SW480 (cell line): ENCODE measurements at places on chromosomes 3 and 15.
A peak's percentile ranks its signal among the peaks of the same experiment; 100 is the strongest.

- no peak for DNase-seq
Measured at GRCh38 chr3:187183210-187183862, 13.9 kb upstream of the RTP1 start.

DNA sequence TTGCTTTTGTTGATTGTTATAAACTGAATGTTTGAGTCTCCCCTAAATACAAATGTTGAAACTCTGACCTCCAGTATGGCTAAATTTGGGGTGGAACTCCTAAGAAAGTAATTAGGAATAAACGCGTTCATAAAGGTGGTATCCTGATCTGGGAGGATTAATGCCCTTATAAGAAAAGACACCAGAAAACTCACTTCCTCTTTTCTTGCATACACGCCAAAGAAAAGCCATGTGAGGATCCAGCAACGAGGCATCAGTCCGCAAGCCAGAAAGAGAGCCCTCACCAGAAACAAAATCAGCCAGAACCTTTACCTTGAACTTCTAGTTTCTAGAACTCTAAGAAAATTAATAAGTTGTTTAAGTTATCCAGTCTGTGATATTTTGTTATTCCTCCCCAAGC lies 37.4 kb upstream of the AZI2 start:
- DNase-seq: no peak

GRCh38 chr3:144822671-144823070 lies 851.0 kb downstream of the DIPK2A start:
- DNase-seq: no peak

DNA sequence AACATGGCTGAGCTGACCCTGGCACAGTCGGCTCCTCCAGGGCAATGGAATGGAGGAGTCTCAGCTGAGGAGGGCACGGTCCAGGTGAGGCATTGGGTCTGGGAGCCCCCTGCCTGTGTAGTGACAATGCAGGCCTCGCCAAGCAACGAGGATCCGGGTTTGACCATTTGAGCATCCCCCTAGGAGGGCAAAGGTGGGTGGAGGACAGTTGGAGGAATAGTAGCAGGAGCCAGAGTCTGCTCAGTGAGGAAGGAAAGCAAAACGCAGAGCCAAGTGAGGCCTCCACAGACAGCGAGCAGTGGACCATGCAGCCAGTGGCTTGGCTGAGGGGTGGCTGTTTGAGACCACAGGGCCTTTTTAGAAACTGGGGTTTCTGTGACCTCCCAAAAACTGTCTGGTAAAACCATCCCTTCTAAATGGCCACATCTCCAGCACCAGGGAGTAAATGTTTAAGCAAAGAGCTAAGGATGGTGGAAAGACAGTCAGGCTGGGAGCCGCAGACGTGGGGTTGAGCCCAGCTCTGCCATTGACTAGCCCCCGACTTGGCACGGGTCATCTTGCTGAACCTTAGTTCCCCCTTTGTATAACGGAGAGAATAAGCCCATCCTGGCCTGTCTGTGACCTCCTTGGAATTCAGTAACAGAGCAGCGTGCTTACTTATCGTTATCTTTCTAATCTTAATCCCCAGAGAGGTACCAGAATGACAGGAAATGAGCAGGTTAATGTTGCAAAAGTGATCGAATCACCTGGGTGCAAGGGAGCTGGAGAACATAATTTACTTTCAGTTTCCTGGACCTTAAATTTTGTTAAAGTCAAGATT lies 46.8 kb downstream of the CMTM6 start:
- DNase-seq: no peak

- no peak for DNase-seq
Measured at GRCh38 chr3:156456771-156457224, 98.1 kb downstream of the SSR3 start.

- DNase-seq: peak; percentile 44
Measured at GRCh38 chr15:41487802-41488201, 5.9 kb upstream of the ITPKA start.

GRCh38 chr3:64218329-64218728 lies 6.9 kb downstream of the PRICKLE2 start:
- DNase-seq: no peak

DNA sequence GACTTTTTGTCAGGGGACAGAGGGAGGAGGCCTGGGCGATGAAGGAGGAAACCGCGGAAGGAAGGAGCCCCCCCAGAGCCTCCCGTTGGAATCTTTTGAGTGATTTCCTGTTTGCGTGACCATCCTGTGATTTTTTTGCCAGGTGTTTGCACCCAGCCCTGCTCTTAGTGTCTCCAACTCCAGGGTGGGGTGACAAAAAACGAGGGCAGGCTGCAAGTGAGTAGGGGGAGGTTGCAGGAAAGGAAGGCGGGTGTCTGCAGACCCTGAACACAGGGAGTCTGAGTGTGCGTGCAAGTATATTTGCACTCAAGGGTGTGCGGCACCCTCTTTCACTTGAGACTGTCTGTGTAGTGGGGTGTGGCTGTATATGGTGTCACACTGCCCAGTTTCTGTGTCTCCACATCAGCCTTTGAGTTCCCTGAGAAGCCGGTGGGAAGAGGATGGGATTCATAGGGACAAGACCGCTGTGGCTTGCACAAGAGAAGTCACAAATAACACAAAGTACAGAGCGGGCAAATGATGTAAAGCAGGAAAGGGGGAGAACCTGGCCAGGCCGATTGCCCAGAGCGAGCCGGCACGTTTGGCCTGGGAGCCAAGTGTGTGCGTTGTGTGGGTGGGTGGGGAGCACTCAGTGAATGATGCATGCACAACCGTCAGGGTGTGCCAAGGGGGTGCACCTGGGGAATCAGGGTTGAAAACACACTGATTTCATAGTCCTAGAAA lies 6.6 kb downstream of the ISLR2 start:
- DNase-seq: no peak

GRCh38 chr3:112132975-112133448 lies at the start of gene GCSAM:
Gene GCSAM, minus strand, starts transcription at chr3:112133248. Its CDS starts 128 bp downstream, at chr3:112133120.
- no peak for DNase-seq

- DNase-seq: no peak
Measured at GRCh38 chr3:24043168-24043567, 98.1 kb downstream of the NR1D2 start.
